SHP77 (cell line): ENCODE measurements at places on chromosomes 7 and 10.

GRCh38 chr7:16431646-16432424 is 10.5 kb upstream of the CRPPA start:
- DNase-seq, result peak; percentile 34

DNA sequence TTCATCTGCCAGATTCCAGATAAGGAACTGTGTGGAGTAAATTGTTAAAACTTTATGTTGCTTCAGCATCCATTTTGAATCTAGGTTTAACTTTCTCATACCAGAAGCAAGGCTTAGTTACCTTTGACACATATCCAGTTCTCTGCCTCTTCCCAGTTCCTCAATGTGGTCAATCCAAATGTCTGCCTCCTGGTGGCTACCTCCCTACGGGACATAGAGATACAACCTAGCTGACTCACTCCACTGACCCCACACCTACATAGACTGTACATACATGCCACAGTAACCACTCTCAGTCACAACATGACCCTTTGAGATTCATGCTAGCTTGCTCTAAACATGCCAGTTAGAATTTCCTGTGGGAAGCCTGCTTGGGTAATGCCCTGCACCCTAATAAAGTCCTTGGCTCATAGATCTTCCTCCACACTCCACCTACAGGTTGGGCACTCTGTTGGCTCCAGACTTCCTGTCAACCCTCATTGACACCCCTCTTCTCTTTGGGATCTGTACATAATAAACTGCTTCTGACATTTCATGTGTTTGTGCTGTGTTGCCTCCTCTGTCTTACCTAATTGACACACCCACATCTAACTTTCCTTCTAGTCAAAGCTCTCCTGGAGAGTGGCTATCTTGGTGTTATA is 278.1 kb downstream of the HTR7 start:
- no peak for DNase-seq

DNA sequence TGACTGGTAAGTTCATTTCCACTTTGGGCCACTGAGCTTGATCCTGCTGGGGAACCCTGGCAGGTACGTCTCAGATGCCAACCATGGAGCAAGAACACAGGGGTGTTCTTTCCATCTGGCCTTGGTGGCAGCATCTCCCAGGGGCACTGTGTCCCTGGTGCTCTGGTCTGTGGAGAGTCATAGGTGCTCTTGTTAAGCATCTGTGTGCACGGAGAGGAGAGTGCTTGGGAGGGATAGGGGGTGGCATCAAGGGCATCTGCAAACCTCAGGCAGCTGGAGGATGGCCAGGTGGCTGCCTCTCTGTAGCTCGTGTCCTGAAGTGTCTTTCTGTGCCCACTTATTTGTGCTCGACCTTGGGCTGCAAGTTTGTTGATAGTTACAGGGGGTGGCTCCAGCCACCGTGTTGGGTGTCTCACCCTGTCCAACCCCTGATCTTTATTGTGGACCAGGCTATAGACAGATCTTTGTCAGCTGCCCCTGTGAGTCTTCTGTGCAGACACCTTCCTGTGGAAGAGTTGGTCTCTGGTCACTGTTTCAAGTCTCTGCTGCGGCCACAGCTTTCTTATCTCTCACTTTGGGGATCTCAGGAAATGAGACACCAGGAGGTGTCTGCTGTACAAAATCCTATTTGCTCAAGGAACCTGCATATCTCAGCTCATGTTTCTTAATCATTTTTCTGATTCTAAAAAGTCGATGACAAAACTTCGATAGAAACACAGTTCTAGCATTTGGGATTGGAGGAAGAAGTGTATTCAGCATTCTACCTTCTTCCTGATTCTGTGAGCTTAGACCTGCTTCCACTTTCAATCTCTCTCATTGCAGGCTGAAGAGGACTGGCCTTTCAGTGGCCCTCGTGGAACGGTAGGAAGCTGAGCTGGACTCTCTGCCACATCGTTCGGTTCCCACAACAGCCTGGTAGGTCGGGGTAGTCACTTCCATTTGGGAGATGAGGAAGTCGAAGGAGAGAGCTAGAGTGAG is 17.2 kb upstream of the GIMAP8 start:
- no peak for DNase-seq

DNA sequence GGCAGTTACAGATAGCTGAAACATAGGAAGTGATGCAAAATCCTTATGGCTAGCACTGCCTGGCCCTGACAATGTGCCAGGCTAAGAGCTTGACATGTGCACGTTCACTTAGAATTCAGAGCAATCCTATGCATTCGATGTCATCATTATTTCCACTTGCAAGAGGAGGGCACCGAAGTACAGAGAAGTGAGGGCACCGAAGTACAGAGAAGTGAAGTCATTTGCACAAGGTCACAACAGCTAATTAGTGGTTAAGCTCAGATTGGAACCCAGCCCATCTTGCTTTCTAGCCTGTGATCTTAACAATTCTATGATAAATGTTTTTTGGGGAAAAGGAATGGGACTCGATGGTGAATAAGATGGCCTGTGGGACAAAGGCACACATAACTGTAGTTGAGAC is 73.4 kb downstream of the ARHGAP22 start:
- DNase-seq, result no peak

GRCh38 chr10:93751124-93751523 is 6.6 kb upstream of the LGI1 start:
- DNase-seq, result no peak

- DNase-seq, result peak; percentile 30
These were observed 97.3 kb downstream of the CLEC2L start for GRCh38 chr7:139620676-139621344.

GRCh38 chr10:43869669-43870322 is 221.1 kb upstream of the ZNF32 start:
- DNase-seq, result no peak

GRCh38 chr10:92291921-92292845 is 1.2 kb downstream of the MARCHF5 start:
- DNase-seq, result no peak

- no peak for DNase-seq
These were observed 516.7 kb downstream of the NEBL start for GRCh38 chr10:20380401-20380800.

DNA sequence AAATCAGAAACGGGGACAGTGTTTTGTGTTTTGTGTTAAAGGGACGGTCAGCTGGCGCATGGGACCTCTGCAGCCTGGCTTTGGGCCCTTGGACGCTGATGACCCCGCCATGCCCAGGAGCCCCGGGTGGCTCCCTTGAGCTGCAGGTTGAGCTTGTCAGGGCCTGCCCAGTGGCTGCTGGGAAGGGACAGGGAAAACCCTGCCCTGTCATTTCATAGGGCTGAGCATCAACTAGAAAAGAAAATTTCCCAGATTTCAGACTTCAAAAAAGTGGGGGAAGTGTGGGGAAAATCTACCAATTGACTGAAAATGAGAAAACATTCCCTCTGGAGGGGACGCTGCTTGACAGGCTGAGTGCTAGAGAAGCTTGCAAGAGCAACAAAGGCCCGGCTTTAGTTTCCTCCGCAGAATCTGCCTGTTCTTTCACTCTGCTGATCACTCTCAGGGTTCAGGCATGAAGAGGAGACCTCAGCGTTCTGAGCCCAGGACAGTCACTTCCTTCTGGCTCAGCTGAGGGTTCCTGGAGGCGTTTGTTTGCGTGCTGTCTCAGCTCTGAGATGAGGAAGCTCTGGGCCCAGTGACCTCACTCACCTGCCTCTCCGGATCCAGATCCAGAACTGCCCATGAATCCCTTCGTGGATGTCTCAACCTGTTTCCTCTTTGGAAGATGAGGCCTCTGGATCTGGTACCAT is 18.6 kb upstream of the DNAJB6 start:
- no peak for DNase-seq

GRCh38 chr10:61765176-61766087 is 102.7 kb downstream of the CABCOCO1 start:
- DNase-seq, result no peak

DNA sequence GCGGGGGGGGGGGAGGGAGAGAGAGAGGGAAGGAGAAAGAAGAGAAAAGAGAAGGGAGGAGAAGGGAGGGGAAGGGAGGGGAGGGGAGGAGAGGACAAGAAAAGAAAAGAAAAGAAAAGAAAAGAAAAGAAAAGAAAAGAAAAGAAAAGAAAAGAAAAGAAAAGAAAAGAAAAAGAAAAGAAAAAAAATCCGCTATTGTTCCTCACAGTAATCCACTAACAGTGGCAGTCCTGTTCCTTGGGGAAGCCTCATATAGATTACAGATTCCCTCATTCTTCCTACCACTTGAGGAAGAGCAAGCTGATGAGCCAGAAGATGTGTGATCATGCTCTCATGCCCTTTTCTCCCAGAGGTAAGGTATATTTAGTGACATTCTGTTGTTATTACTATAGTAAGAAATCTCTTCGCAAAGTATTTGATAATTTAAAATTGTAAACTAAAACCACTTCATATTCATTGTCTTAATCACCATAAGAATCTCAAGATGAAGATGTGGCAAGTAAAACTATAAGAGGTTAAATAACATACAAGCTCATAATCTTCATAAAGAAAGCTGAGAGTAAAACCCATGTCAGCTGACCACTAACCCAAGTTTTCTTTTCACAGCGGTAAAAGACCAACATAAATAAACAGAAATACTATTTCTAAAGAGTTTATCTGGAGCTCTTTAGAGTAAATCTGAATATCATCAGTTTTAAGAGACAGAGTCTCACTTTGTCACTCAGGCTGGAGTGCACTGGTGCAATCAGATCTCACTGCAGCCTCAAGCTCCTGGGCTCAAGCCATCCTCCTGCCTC is 128.1 kb downstream of the JMJD1C start:
- no peak for DNase-seq

DNA sequence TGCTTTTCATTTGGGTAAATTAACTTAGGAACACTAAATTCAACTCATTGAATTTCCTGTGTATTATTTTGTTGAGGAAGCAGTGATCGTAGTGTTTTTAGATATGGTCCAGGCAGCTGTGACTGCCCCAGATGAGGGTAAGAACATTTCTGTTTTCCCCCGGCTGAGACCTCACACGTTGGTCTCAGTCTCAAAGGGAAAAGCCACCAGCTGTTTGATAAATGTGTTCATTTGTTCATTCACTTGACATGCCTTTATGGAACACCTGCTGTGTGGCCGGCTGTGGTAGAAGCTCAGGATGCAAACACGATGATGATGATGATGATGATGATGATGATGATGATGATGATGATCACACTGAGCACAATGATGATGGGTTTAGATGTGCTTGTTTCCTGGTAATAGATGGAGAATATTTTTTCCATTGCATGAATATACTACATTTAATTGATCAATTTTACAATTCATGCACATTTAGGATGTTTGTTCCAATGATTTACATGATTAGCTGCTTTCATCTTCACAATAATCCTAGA is 125.6 kb upstream of the ZNF32 start:
- no peak for DNase-seq

DNA sequence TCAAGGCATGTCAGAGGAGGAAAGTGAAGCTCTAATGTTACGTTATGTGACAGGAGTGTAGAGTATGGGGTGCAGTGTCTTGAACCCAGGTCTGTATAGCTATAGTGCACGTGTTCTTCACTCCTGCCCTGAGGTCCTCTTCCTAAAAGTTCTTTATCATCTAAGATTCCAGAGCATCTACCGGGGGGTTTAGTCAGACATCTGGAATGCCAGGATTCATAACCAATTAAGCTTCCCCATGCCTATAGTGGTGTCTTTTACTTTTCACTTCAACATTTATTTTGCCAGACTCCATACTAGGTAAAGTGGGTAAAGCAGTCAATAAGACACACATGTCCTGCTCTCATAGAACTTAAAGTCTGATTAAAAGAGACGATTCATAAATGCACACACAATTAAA is 22.4 kb downstream of the PPP1R3C start:
- no peak for DNase-seq

DNA sequence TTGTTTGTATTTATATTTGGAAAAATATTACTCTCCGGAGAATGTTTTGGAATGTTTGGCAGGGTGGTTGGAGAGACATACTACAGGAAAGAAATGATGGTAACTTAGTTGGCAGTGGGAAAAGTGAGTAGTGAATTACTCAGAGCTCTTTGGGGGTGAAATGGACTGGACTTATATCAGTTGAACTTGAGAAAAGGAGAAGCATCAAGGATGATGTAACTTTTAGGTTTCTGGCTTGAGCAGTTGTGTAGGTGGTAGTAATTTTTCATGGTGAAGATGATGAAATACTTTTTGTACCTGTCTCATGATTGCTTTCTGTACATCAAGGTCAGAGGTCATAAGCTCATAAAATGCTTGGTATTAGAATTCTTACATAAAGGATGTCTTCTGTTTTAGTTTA is 617.2 kb downstream of the AUTS2 start:
- no peak for DNase-seq

DNA sequence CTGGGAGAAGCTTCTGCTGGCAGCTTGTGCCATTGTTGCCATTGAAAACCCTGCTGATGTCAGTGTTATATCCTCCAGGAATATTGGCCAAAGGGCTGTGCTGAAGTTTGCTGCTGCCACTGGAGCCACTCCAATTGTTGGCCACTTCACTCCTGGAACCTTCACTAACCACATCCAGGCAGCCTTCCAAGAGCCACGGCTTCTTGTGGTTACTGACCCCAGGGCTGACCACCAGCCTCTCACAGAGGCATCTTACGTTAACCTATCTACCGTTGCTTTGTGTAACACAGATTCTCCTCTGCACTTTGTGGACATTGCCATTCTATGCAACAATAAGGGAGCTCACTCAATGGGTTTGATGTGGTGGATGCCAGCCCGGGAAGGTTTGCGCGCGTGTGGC is 220.7 kb downstream of the ADK start:
- no peak for DNase-seq

GRCh38 chr10:98445200-98445812 is 1.4 kb downstream of the HPS1 start:
- DNase-seq, result no peak

GRCh38 chr10:104209575-104210198 is 22.5 kb downstream of the CFAP43 start:
- peak; percentile 33 for DNase-seq

- DNase-seq, result no peak
These were observed 40.6 kb upstream of the GHITM start for GRCh38 chr10:84098667-84099066.

DNA sequence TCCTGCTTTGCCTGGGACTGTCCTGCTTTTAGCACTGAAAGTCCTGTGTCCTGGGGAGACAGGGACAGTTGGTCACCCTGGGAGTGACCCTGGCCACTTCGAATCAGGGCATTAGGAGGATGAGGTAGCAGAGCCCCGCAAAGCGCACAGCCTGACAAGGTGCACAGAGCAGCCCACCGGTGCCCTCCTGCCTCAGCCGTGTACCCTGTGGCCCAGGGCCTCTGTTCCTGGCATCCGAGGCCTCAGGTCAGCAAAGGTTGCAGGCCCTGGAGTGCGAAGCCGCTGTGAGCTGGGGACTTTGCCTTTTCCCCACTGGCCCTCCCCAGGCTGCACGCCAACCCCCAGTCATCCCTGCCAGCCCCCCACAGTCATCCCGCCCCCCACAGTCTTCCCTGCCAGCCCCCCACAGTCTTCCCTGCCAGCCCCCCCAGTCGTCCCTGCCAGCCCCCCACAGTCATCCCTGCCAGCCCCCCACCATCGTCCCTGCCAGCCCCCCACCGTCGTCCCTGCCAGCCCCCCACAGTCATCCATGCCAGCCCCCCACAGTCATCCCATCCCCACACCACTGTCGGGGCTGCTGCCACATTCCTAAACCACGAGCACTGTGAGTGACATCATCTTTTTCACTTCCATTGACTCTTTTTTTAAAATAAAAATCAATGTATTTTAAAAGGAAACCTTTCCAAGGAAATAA is 91.8 kb downstream of the RGS10 start:
- DNase-seq, result no peak

- no peak for DNase-seq
These were observed 41.9 kb downstream of the TCF7L2 start for GRCh38 chr10:112991888-112992491.

GRCh38 chr10:69232252-69232651 is 12.1 kb downstream of the HKDC1 start:
- DNase-seq, result no peak
